ENCODE measurements at places on chromosomes 3 and 15.

DNA sequence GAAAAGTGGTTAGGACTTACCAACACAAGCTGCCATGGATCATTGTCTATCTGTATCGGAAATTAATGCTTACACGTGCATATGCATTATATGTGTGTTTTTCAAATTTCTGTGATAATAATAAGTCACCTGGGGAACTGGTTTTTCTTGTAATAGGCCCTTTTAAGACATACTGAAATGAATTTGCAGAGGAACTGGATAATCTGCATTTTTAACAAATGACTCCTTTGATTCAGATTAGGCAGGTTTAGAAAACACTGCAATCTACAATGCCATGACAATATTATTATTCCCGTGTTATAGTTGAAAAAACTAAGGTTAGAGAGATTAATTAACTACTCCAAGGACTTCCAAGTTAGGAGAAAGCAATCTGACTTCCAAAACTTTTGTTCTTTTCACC lies 23.4 kb downstream of the STRIT1 start:
- DNase-seq = no peak

DNA sequence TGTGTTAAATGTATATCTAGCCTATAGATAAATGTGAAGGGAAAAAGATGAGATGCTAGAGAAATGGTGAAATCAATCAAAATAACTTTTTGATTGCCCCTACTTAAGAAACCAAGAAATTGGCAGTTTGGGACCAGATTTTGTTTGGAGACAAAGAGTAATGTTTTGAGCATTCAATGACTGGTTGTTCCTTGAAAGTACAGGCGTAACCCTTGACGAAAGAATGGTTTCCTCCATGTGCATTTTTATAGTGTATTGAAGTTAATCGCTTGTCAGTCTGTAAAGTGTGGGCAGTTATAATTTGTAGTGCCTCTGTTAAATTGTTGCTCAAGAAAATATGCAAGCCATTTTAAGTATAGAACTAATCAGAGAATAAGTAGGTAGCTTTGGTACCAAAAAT lies 1.2 kb downstream of the KIF23 start:
- no peak for DNase-seq

GRCh38 chr15:31845791-31846190 lies 184.5 kb upstream of the CHRNA7 start:
- no peak for DNase-seq

GRCh38 chr3:50491023-50491422 lies 12.4 kb downstream of the CACNA2D2 start:
- no peak for DNase-seq

DNA sequence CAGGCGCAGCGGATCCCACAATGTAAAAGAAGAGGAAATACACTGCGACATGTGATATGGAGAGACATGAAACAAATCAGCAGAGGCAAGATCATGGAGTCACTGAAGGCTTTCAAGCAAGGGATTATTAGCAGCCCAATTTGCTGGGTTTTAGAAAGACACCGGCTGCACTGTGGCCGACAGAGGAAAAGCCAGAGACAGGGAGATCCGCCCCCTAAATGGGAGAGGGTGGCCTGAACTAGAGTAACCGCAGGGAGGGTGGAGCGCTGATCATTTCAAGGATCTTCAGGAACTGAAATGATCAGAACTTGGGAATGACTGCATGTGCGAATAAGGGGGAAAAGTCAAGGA lies 612 bp upstream of the C15orf40 start:
- no peak for DNase-seq

DNA sequence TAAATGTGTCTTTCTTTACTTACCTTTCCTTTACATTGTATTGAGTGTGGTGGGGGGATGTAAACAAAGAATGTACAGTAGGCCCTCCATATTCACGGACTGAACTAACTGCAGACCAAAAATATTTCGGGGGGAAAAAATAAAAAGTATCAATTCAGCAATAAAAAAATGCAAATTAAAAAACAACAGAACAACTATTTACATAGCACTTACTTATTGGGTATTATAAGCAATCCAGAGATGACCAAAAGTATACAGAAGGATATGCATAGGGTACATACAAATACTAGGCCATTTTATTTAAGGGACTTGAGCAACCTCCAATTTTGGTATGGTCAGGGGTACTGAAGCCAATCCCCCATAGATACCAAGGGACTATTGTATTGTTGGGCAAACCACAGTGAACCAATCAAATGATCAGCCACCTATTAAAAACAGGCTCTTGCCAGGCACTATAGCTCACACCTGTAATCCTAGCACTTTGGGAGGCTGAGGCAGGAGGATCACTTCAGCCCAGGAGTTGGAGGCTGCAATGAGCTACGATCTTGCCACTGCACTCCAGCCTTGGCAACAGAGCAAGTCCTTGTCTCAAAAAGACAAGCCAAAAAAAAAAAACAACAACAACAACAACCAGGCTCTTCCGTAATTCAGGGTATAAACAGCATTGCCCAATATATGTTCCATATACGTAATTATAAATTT lies 1.8 kb downstream of the VPS13C start:
- DNase-seq = no peak

- DNase-seq = no peak
These were observed 56.4 kb downstream of the FEM1B start for GRCh38 chr15:68333775-68334470.

DNA sequence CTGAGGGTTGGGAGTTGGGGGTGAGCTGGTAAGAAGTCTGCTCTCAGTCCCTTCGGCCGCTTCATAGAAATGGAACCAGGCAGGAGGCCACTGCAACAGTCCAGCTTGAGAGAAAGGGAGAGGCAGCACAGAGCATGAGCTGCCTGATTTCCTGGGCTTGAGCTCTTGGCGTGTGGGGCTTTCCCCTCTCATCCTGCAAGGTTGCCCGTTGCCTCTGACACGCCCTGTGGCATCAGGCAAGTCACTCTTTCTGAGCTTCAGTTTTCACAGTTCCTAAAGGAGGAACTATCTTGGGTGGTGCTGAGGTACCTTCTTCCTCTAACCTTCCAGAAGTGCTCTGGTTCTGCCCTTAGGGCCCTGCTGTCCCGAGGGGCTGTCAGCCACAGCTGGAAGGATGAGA lies 4.9 kb downstream of the MESP2 start:
- DNase-seq = no peak

GRCh38 chr15:35777061-35777460 lies 231.1 kb upstream of the DPH6 start:
- DNase-seq = peak; percentile 89

GRCh38 chr3:26721047-26721446 lies 98.5 kb downstream of the LRRC3B start:
- no peak for DNase-seq

- peak; percentile 79 for DNase-seq
These were observed 5.3 kb downstream of the CLK3 start for GRCh38 chr15:74620636-74621545.

DNA sequence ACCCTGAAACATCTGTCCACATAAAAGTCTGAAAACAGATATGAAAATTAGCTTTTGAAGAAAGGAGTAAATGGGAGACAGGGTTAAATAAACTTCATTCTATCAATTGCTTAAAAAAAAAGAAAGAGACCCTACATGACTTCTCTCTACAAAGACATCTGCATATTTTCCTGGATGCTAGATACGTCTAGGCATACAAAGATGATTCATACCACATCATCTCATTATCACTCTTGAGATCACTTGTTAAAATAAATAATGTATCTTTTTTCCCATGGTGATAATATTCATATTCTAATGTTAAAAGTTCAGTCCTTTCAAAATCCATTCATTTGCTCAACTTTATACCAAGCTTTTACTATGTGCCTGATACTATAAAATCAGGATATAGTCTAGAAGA lies 295.8 kb downstream of the MAGI1 start:
- DNase-seq = peak; percentile 18

- no peak for DNase-seq
These were observed 53.4 kb downstream of the SIDT1 start for GRCh38 chr3:113585720-113586119.

All from NCI-H2171 treated with DMSO at 0.1 percent for 48 hours (cell line).